Ammon's horn (tissue), 1 donor: ENCODE measurements at places on chromosomes 2 and 18.

- DNase-seq = no peak
These were observed 86.7 kb upstream of the RANBP2 start for GRCh38 chr2:108632332-108633160.

DNA sequence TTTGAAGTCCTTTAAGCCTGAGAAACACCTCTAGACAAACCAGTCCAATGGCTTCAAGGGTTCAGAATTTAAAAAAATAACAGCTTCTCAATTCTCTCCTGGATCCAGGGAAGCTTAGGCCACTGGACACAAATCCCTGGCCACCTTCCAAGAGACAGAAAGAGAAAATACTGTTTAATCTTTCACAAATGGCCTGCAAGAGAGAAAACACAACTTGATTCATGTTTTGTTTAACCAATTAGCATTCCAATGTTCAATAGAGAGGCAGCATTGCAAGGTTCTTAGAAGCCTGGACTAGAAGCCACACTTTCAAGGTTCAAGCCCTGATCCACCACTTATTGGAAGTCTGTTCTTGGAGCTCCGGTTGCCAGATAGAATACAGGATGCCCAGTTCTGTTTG is 109.0 kb upstream of the PARD3B start:
- no peak for DNase-seq

GRCh38 chr18:22174341-22175145 is 5.2 kb downstream of the GATA6 start:
- DNase-seq = no peak

DNA sequence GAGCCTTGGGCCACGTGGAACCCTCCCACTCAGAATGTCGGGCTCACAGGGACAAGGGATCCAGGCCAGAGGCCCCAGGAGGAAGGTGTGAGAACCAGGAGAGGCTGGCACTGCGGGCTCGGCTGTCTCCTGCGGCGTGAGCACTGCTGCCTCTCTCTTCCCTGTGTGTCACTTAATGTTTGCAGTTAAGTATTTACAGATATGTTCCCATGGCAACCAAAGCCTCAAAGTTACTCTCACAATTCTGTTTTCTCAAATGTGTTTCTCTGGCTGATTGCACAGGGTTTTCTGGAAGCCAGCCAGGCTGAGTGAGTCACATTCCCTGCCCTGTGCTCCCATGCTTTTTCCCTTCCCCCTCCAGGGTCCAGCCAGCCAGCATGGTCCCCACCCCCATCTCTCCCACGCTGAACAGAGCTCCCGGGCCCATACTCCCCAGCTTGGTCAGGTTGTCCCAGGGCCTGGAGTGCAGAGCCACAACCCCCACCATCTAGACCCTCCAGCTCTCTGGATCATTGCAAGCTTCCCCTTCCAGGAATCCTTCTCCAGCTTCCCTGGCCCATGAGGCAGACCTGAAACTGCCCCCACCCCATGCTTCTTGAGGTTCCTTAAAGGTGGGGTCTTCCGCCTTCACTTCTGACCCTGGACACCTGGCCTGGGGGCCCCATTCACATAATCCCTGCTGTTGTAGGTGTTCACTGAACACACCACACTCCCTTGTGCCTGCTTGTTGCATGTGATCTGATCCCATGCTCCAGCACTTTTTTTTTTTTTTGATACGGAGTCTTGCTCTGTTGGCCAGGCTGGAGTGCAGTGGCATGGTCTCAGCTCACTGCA is 265.9 kb downstream of the CELF4 start:
- DNase-seq = peak; percentile 75

GRCh38 chr2:33491441-33492084 is 15.1 kb downstream of the RASGRP3 start:
- no peak for DNase-seq

DNA sequence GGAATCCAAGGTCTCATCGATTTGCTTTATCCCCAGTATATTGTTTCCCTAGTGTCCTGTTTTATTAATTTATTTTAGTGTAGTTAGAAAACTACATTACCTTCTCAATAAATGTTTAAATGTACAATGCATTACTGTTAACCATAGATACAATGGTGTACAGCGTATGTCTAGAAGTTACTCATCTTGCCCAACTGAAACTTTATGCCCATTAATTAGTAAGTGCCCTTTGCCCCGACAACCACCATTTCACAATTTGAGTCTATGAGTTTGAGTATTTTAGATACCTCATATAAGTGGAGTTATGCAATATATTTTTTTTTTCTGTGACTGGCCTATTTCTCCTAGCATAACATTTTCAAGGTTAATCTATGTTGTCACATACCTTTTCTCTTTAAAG is 1343.0 kb upstream of the SLC39A10 start:
- DNase-seq = no peak

DNA sequence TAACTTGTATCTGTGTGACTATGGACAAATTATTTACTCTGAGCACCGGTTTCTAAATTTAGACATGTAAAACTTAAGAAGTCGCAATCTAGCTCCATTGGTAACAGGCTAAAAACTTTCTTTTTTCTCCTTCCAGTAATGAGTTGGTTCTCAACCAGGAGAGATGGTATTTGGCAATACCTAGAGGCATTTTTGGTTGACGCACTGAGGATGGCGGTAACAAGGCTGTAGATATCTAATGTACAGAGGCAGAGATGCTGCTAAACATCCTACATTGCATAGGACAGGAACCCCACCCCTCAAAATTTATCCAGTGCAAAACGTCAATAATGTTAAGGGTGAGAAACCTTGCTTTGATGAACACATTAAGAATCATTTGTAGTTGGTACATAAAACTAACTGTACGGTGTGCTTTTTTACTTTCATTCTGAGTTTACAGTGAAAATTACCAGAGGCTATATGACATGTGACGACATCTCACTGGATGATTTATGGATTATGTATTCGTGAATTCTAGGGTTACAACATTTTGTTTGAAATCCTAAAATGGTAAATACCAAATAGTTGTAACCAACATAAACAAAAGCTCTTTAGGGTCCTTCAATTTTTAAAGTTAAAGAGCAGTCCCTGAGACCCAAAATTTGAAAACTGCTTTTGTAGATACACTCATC is 91.3 kb downstream of the TLK1 start:
- DNase-seq = no peak
